ENCODE measurements at places on chromosomes 1 and 21.

GRCh38 chr21:15243406-15243805 is 178.6 kb upstream of the NRIP1 start:
- DNase-seq: no peak

DNA sequence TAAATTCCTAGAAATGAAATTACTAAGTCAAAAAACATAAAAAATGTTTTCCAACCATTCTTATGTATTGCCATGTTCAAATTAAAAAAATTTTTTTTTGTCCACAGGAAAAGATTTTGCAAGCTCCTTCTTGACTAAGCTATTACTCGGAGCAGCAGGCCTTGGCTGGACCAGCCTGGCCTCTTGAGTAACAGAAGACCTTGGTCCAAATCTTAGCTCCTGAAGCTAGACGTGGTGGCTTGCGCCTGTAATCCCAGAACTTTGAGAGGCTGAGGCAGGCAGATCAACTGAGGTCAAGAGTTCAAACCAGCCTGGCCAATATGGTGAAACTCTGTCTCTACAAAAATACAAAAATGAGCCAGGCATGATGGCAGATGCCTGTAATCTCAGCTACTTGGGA is 77.6 kb downstream of the CLSTN1 start:
- no peak for DNase-seq

DNA sequence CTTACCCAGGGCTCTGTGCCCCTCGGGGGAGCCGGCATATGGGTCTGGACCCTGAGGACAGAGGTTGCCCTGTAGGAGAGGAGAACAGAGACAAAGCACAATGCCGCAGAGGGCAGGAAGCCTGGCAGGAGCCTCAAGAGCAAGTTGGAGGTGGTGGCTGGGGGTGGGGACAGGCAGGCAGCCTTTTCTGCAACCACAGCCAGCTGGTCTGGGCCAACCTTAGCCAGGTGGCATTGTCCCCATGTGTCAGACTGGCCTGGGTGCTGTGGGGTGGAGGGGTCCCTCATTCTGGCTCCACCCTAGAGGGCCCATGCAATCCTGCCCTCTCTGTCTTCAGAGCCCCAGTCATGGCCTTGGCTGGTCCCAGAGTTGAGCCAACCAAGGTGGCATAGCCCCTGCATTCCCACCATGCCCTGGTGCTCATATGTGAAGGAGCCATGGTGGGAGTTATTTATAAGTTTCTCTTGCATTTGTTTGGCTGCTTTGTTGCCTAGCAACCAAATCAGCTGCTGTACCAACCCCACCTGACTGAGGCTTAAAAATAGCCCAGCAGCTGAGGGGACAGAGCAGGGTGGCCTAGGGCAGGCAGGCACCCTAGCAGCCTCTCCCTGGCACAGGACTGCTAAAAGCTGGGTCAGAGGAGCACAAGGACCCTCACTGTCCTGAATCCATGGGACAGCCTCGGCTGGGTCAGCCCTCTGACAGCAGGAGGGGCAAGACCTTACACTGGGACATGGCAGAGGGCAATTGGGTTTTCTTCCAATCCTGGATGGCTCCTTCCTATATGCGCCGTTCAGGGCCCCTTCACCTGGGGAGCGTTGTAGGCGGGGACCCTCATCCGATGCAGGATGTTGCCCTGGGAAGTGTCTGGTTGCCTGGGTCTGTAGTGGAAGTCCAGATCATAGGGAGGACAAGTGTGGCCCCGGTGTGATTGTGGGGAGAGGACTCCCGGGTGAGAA is 19.5 kb downstream of the MAP7D1 start:
- no peak for DNase-seq

- no peak for DNase-seq
Observed at GRCh38 chr1:212578041-212578440, 30.5 kb upstream of the ATF3 start.

DNA sequence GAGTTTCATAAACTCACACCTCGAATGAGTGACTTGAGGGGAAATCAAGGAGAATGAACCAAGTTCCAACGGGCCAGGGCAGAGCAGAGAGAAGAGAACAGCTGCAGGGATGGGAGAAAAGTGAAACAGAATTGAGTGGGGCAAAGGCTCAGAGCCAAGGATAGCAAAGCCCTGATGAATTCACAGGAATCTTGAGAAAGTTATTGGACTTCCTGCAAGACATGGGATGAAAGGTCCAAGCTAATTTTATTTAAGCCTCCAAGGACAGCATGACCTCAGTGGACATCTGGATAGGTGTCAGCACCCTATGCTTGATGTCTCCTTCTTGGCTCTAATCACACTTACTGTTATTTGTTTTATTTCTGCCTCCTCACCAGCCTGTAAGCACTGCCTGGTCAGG is 43.0 kb upstream of the RAVER2 start:
- no peak for DNase-seq

DNA sequence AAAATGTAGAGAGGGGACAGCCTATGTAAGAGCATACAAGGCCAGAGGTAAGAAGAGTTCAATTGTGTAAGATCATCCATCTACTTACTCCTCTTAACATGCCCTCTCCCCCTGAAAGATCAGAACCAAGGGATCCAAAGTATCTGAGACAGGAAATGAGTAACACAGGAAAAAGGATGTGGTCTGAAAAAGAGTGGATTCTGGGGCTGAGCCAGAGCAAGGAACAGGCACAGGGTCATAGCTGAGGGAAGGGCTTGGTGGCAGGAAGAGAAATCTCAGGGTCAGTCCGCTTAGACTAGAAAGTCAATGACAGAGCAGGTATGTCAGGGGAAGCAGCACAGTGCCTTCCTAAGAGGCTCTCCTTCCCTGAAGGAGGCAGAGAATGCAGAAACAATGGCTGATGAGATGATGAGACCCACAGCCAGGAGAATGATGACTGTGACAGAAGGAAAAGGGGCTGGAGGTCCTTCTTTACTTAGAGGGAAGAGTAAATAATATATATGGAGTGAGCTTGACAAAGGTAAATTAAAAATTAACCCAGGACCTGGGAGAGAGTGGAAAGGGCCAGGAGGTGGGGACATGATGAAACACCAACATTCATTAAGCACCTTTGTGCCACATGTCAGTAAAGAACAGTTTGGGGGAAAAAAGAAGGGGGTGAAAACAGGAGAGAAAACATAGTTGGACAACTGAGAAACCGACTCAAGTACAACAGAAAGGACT is 26.2 kb upstream of the A3GALT2 start:
- DNase-seq: no peak

- no peak for DNase-seq
Observed at GRCh38 chr1:39649636-39650185, 10.3 kb upstream of the HEYL start.

DNA sequence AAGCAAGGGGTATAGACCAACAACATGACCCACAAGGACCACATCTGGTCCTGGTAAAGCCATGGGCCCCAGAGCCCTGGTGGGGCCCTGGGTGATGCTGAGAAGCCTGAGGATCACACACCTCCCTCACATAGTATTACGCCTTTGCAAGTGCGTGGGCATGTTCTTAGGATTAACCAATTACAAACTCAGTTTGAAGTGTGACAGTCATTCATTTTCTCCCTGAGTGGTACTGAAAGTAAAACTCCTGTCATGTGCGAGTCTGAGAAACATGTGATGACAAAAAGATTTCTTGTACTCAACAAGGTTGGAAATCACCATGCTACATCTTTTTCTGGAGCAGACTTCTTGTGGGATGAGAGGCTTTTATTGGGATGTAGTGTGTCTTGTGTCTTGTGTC is 315.3 kb upstream of the DUSP10 start:
- DNase-seq: no peak

GRCh38 chr1:34009340-34009985 is 145.6 kb downstream of the HMGB4 start:
- no peak for DNase-seq

GRCh38 chr1:183871142-183871541 is 66.2 kb downstream of the RGL1 start:
- DNase-seq: no peak

- DNase-seq: no peak
Observed at GRCh38 chr1:42163536-42164503, 725 bp downstream of the GUCA2A start.

DNA sequence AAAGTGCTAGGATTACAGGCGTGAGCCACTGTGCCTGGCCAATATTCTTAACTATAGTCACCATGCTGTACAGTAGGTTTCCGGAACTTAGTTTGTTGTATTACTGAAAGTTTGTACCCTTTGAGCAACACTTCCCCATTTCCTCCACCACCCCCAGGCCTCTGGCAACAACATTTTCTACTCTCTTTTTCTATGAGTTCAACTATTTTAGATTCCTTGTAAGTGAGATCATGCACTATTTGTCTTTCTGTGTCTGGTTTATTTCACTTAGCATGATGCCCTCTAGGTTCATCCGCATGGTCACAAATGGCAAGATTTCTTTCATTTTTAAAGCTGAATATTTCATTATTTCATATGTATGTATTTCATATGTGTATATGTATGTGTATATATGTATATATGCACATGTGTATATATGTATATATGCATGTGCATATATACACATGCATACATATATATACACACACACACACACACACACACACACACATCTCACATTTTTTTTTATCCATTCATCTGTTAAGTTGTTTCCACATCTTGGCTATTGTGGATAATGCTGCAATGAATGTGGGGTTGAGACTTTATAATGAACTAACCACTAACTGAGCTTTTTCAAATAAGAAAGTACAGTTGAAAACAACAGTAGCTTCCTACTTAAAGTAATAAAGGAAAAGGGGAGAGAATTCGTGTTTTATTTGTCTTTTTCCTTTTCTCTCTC is 256.8 kb upstream of the C1orf105 start:
- DNase-seq: no peak

DNA sequence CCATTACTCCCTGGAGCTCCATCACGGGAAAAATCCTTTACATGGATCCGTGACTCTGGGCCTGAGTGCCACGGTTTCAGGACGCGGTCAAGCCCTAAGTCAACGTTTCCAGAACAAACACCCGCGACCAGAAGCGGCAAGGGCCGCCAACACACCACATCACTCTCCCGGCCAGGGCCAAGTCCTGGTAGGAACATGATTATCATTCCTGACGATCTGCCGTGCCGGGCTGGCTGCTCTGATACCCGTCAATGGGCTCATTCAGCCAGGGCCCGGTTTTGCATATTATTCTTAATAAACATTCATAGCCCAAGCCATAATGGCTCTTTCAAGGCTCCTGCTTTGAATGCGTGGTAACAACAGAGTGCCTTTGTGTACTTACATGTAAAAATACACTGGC is 44.6 kb upstream of the SIM2 start:
- no peak for DNase-seq

GRCh38 chr1:116360429-116361173 is 12.4 kb upstream of the ATP1A1 start:
- peak; percentile 57 for DNase-seq
